ENCODE measurements at places on chromosomes 2 and 18.
A peak's percentile ranks its signal among the peaks of the same experiment; 100 is the strongest.

DNA sequence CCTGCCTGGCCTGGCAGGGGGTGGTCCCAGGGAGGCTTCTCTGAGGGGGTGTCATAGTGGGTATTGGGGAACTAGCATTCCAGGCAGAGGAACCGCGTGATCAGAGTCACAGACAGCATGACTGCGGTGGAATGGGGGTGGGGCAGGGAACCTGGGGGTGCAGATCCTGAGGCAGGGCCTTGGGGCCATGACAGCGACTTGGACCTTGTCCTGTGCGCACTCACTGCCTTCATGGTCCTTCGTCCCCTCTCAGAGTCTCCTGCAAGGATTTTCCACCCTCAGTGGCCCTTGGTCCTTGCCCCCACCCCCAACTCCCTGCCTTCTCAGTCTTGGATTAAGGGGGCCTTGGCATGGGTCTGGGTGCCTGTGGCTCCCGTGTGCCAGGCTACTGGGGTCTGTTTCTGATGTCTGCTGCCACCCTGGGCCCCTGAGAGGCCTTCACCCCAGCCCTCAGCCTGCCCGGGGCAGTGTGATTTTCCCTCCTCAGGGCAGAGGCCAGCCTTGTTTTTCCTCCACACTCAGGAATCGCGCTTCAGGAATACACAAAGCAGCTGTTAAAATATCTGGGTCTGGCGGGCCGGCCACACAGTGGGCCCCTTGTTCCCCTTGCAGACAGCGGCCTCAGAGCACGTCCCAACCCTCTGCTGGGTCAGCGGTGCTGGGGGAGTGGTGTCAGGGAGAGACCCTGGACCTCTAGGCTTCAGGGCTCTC, 51.6 kb downstream of the GLI2 start:
- no peak for DNase-seq

GRCh38 chr2:127659408-127660290, 13.7 kb downstream of the GPR17 start:
- DNase-seq: no peak

- DNase-seq: no peak
These were observed 19.7 kb downstream of the CYRIA start for GRCh38 chr2:16645775-16646559.

GRCh38 chr18:58497845-58498244, 131.0 kb downstream of the ALPK2 start:
- DNase-seq: no peak

- no peak for DNase-seq
These were observed 115.4 kb downstream of the GORASP2 start for GRCh38 chr2:171044416-171044815.

DNA sequence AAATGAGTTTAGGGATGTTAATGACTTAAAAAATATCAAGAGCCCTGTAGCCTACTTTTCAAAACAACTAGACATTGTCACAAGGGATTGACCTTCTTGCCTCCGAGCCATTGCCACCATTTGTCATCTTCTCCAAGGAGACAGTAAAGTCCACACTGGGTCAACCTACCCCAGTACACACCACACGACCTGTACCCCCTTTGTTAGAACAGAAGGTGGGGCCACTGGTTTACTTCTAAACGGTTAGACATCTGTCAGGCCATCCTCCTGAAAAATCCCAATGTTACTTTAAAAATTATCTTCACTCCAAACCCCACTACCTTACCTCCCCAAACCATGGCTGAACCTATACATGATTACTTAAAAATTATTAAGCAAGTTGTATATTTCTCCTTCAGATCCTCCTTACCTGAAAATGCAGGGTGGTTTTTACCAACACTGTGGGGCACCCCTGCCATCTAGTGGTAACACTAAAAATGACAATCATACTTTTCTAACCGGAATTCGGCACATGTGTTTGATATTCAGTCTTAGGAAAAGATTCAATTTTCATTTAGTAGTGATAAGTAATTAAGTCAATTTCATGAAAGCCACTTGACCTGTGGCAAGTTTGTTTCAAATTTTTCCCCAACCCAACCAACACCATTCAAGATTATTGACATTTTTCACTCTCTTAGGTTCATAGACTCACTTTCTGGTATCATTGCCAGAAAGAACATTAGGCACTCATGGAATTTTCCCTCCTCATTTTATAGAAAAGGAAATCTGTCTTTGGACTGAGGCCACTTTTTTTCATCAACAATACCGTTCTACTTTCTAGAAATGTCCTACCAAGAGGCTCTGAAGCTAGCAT, 265.3 kb upstream of the PKDCC start:
- peak; percentile 18 for DNase-seq

DNA sequence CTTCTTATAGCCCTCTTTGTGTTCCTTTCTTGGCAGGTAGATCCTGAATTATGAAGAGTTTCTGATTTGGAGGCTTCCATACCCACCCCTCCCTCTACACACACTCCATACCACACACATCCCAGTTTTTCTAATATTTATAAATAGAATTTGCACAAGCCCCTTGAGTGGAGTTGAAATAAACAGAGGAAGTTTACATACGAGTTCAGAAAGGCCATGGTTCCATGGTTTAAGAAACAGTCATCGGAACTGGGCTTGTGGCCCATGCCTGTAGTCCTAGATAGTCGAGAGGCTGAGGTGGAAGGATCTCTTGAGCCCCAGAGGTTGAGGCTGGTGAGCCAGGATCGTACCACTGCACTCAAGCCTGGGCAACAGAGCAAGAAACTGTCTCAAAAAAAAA, 62.7 kb upstream of the TANC1 start:
- no peak for DNase-seq

DNA sequence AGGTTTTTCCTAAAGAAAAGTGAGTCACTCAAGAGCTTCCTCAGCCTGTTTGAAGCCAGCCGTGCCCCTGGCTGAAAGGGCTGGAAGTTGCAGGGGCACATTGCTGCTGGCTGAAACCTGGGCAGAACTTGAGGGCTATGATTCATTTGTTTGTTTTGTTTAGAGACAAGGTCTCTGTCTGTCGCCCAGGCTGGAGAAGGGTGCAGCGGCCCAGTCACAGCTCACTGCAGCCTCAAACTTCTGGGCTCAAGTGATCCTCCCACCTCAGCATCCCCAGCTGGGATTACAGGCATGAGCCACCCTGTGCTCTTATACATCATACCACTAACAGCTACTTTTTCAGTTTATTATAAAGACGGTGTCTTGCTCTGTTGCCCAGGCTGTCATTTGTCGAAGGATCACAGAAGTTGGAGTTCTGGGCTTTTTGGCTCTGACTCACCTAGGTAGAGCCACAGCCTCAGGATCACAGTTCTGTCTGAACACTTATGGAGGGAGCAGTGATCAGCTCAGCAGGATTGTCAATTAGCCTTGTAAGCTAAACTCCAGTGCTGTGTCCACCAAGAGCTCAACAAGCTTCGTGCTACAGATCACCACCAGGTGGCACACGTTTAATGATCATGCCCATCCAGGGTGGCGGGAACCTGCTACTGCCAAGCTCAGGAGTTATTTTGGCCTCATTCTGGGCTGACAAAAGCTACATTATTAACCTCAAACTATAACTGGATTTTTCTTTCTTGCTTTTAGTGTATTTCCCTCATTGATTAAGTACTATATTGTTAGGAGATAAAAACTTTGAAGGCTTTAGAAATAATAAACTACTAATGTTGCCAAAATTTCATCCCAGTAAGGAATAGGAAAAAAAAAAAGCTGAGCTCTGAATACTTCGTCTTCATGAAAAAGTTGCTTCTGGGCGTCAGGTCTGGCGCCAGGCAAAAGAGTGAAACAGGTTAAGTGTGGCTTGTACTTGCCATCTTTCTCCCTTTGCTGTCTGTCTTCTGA, 57.9 kb downstream of the ARHGEF33 start:
- DNase-seq: peak; percentile 52

- no peak for DNase-seq
These were observed 255.7 kb downstream of the CELF4 start for GRCh38 chr18:37309861-37310260.

GRCh38 chr2:17373041-17373440, 145.2 kb downstream of the RAD51AP2 start:
- DNase-seq: no peak

DNA sequence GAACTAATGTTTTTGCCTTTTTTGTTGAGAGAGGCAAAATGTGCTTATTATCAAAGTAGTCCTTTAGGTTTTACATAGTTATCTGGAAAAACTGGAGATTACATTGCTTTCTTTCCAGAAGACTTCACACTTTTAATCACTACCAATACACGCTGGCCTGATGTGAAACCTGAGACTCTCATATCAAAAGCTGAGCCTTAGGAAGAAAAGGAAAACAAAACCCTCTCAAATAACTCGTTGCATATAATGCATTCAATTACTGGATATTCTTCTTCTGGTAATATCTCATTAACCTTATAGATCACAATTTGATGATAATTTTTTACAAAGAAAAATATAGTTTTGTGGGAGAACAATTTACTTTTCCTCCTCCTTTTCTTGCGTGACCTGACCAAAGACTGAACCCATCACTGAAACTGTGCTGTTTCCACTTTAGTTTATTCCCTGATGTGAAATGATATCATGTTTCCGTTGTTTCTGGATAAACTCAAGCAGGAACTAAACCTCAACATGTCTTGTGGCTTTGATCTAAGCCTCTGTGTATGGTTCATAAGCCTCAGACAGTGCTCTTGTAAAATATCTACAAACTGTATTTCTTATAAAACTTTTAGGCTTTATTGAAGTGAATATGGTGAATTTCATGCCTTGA, 332.4 kb downstream of the GULP1 start:
- no peak for DNase-seq

- no peak for DNase-seq
These were observed 694 bp downstream of the UNC50 start for GRCh38 chr2:98608962-98609604.

GRCh38 chr2:235951982-235952381, 216.2 kb downstream of the GBX2 start:
- DNase-seq: peak; percentile 24

- DNase-seq: no peak
These were observed 59.3 kb upstream of the ACVR1 start for GRCh38 chr2:157935378-157935906.

DNA sequence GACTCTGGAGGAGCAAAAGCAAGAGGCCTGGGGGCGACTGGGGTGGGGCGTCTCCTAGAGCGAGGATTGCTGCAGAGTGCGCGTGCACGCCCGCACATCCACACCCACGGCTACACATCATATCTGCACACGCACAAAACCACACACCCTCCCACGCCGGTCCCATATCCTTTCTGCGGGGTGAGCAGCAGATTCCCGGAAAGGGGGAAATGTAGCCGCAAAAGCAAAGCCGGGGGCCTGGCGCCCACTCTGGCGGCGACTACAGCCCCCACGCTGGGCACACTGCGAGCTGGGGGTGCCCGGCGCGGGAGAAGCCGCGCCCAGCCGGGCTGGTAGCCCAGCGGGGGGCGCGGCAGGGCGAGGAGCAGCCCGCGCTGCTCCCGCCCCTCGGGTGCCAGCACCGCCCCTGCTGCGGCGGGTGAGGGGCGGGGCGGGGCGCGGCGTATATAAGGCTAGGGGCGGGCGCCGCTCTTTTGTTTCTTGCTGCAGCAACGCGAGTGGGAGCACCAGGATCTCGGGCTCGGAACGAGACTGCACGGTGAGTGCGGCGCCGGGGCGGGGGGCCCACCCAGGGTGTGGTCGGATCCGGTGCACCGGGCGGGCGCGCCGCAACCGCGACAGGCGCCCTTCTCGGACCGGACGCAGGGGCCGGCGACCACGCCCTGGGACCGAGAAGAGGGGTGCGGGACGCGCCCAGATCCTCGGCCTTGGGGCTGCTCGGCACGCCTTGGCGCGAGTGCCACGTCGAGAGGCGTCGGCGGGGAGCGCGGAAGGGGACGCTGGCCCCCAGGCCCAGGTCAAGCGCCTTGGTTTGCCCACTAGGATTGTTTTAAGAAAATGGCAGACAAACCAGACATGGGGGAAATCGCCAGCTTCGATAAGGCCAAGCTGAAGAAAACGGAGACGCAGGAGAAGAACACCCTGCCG, at the start of gene TMSB10:
Gene TMSB10 (plus strand): TSS at position 476 of the 927 bp plus-strand sequence.
- peak; percentile 89 for DNase-seq

DNA sequence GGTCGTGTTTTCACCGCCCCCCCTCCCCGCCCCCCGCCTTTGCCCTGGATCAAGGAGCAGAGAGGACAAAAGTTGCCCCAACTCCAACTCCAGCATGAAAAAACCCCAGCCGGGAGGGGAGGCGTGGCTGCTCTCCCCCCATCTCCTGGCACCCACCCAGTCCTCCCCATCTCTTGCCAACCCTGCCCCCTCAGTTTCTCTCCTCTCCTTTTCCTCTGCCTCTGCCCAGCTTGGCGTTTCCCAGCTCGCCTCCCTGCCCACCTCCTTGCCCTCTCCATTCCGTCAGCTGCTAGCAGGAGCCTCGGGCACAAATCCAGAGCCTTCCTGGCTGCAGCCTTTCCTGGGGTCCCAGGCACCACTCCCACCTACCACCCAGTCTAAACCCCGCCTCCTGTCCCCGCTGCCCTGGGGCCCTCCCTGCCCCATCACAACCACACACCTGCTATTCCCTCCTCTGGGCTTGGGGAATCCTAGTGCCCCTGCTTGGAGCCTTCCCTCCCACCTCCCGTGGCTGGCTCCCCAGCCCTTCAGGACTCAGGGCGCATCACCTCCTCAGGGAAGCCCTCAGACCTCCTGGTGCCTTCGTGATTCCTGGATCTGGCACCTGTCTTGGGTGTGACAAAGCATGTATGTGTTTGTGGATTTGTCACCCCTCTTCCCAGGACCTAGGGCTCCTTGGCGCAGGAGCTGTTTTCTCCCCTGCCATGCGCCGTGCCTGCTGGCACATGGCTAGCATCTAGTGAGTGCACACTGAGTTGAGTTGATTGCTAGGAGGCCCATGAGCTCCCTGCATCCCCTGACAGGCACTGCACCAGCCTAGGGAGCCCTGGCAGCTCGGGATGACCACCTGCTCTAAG, 209.1 kb downstream of the TFCP2L1 start:
- DNase-seq: no peak

GRCh38 chr2:70943205-70943871, 7.6 kb downstream of the ATP6V1B1 start:
- no peak for DNase-seq

- DNase-seq: no peak
These were observed 11.7 kb downstream of the CREG2 start for GRCh38 chr2:101375653-101376052.

GRCh38 chr2:191845876-191846514, 893 bp downstream of the CAVIN2 start:
- DNase-seq: no peak

DNA sequence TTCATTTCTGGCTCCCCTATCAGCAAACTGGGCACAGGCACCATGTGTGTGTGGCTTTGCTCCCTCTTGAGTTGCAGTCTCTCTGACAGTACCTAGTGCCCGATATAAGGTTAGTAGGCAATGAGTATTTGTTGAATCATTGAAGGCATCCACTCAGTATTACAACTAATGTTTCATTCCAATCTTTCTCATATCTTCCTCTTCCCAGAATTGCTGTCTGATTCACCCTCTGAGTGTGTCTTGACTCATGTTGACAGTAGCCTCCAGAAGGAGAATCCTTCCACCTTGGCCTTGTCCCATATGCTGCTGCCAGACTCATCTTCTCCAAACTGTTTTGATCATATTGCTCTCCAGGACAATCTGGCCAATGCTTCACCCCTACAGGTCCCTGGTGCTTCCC, 202.5 kb downstream of the LRRTM1 start:
- no peak for DNase-seq

GRCh38 chr2:126973745-126974144, 75.1 kb downstream of the TEX51 start:
- DNase-seq: no peak

Data from activated gamma-delta T cell treated with Interleukin-2 at 50 U/mL for 16 hours (primary cell).